ENCODE measurements at places on chromosomes 6 and 20. TPM values are rescaled to one million over a fixed set of nuclear protein-coding genes. Genes with fewer than 3 reads are reported as not detected.

DNA sequence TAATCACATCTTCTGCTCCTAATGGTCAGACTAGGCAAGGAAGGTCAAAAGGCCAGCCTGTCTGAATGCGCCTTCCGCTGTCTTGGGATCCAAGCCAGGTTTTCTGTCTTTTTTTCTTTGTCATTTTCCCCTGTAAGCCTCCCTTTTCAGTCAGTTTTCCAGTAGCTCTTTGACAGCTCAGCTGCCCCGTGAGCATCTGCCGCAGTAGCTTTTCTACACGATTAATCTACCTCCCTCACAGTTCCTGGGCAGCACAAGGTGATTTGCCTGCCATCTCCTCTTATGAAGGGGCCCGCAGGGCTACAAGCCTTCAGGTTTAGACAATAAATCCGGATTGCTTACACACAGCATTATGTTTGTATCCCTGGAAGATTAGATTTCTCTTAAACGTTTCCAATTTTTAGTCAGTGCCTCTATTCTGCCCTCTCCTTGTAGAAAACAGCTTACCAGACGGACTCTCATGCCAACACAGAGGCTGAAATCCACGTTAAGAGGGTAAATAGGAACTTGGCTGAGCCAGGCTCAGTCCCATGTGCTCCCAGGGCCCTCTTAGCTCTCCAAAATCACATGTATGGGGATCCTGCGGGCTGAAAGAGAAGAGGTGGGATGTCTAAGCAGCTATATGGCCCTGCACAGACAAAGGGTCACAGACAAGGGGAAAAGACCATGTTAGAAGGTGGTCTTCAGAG, 77.2 kb downstream of the LY86 start:
- DNase-seq, result no peak
- H3K36me3 ChIP-seq, result no peaks in the 10 kb centered on the region
- H3K27ac ChIP-seq, result no peak overlapping the region
- H3K27me3 ChIP-seq, result no peaks in the 10 kb centered on the region
- peaks cover 20% of the 10 kb centered on the region for H3K4me1 ChIP-seq
- H3K4me3 ChIP-seq, result no peak overlapping the region

- DNase-seq, result no peak
- H3K4me1 ChIP-seq, result no peaks in the 10 kb centered on the region
- H3K27ac ChIP-seq, result no peak overlapping the region
- no peaks in the 10 kb centered on the region for H3K36me3 ChIP-seq
Observed at GRCh38 chr6:137283940-137284810, 65.0 kb upstream of the IFNGR1 start.

GRCh38 chr20:57548177-57549058, 12.5 kb upstream of the PCK1 start:
- H3K4me1 ChIP-seq, result no peaks in the 10 kb centered on the region
- H3K27ac ChIP-seq, result no peak overlapping the region
- no peaks in the 10 kb centered on the region for H3K27me3 ChIP-seq
- H3K4me3 ChIP-seq, result no peak overlapping the region

DNA sequence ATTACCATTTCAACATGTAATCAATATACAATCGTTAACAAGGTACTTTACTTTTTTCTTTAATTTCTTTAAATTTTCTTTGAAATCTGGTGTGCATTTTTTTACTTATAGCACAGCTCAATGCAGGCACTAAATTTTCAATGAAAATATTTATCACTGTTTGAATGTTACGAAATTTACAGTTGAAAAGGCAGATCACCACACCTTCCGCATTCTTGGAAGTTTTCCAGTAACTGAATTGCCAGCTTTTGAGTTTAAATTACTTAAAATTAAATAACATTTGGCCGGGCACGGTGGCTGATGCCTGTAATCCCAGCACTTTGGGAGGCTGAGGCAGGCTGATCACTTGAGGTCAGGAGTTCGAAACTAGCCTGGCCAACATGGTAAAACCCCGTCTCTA, 309.9 kb downstream of the BMP7 start:
- no peaks in the 10 kb centered on the region for H3K36me3 ChIP-seq
- H3K27ac ChIP-seq, result no peak overlapping the region
- no peak for DNase-seq
- H3K27me3 ChIP-seq, result peaks cover 6% of the 10 kb centered on the region
- no peak overlapping the region for H3K4me3 ChIP-seq

DNA sequence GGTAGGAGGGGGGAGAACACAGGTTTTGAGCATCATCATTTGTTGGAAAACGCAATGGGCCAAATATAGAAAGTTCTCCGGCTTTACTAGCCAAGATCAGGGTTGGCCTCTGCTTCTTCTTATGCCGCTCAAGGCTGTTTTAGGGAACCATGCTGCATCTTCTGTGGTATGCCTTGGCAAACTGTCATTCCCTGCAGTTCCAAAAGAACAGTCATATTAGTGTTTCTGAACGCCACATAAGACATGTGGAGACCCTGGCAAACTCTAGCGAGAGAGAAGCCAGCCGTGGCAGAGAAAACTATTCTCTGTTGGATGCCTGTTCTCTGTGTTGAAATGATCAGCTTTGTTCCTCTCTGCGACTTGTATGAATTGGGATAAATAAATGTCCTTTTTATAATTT, 10.8 kb downstream of the ACTR5 start:
- no peaks in the 10 kb centered on the region for H3K4me1 ChIP-seq
- no peak for DNase-seq
- H3K27me3 ChIP-seq, result no peaks in the 10 kb centered on the region

GRCh38 chr6:154230910-154231595, 125.5 kb downstream of the IPCEF1 start:
- no peak overlapping the region for H3K27ac ChIP-seq
- H3K4me1 ChIP-seq, result no peaks in the 10 kb centered on the region
- DNase-seq, result no peak
- no peaks in the 10 kb centered on the region for H3K36me3 ChIP-seq
- H3K4me3 ChIP-seq, result no peak overlapping the region

GRCh38 chr6:30394139-30394538, 49.2 kb downstream of the RPP21 start:
- H3K4me1 ChIP-seq, result no peaks in the 10 kb centered on the region
- H3K4me3 ChIP-seq, result no peak overlapping the region
- no peak for DNase-seq
- no peaks in the 10 kb centered on the region for H3K36me3 ChIP-seq
- no peaks in the 10 kb centered on the region for H3K27me3 ChIP-seq

DNA sequence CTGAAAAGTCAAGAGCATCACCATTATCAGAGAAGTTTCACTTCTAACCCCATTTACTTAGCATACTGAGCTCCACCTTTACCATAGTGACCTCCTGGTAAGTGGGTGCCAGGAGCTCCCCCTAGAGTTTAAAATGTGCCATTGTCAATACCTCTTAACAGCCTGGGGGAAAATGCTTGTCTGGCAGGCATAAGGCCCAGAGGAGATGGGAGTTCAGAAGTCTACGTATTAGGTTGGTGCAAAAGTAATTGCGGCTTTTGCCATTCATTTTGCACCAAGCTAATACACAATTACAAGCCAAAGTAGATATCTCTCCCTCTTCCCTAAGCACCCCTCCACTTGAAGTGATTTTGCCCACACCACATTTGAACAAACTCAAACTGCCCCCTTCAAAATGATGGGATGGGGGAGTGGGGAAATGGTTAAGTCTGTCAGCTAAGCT, 919.0 kb downstream of the KIF16B start:
- H3K27me3 ChIP-seq, result no peaks in the 10 kb centered on the region
- no peak overlapping the region for H3K4me3 ChIP-seq
- no peaks in the 10 kb centered on the region for H3K4me1 ChIP-seq
- H3K36me3 ChIP-seq, result no peaks in the 10 kb centered on the region
- H3K27ac ChIP-seq, result no peak overlapping the region

DNA sequence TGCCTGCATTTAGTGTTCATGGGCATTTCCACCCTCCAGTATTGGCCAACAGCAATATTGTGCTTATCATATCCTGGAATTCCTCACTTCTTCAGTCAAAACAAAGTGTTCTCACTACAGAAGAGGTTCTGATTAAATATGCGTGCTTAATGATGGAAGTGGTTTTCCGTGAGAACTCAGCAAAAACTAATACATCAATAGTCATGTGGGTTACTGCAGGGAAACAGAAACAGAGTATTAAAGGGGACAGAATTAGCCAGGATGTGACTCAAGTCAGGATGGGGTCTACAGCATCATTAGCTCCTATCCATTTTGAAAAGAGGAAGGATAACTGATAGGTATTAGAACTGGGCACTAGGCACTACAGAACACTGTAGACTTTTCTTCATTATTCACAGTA, 384.6 kb downstream of the CDKAL1 start:
- no peaks in the 10 kb centered on the region for H3K36me3 ChIP-seq
- no peak for DNase-seq
- no peaks in the 10 kb centered on the region for H3K4me1 ChIP-seq
- H3K27me3 ChIP-seq, result no peaks in the 10 kb centered on the region
- H3K4me3 ChIP-seq, result no peak overlapping the region
- H3K27ac ChIP-seq, result no peak overlapping the region

DNA sequence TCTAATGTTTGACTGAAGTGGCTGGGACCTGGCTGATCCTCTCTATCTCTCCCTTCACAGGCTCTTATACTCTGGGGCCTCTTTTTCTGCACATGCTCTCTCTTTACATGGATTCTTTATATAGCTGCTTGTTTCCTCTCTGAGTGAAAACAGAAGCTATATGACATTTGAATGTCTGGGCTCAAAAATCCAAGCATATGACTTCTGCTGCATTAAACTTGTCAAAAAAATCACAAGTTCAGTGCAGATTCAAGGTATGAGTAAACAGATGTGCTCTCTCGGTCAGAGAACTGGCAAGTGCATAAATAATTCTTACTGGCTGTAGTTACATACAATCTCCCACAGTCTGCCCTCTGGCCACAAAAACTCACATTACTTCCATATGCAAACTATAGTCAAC, 96.6 kb downstream of the LCA5 start:
- no peak overlapping the region for H3K4me3 ChIP-seq
- H3K27me3 ChIP-seq, result no peaks in the 10 kb centered on the region
- DNase-seq, result no peak
- no peaks in the 10 kb centered on the region for H3K4me1 ChIP-seq

DNA sequence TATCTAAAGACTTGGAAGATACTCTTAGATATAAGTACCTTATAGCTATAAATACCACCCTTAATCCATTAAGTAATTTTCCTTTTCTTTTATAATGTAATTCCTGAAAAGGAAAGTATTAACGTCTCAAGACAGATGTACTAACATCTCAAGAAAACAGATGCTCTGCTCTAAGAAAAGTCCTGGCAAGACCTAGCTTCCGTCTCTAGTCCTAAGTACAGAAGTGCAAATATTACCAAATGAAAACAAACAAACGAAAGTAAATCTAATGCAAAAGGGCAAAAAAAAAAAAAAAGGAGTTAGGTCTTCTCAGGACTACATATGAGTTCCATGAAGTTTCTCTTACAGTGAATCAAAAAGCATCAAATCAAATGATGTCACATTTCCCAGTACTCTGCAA, 106.8 kb upstream of the PDE10A start:
- no peaks in the 10 kb centered on the region for H3K27me3 ChIP-seq
- H3K27ac ChIP-seq, result no peak overlapping the region
- peaks cover 29% of the 10 kb centered on the region for H3K4me1 ChIP-seq
- DNase-seq, result no peak
- H3K4me3 ChIP-seq, result no peak overlapping the region

DNA sequence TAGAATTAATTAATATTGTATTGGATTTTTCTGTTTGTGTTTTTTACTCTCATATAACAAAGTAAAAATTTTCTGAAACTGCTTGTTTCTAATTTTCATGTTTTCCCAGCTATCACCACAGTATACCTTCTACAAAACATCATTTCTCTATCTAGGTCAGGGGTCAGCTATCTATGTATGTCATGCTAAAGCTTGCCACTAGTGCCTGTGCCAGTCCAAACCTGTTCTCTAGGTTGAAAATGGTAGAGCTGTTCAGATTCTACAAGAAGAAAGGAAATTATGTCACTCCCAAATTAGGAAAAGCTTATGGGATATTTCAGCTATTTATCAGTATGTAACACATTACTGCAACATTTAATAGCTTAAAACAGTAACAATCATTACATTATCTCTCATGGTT, 5.8 kb upstream of the ME1 start:
- no peaks in the 10 kb centered on the region for H3K36me3 ChIP-seq
- no peak for DNase-seq
- H3K4me1 ChIP-seq, result no peaks in the 10 kb centered on the region
- no peak overlapping the region for H3K27ac ChIP-seq

GRCh38 chr20:24449026-24449720, 20.3 kb upstream of the SYNDIG1 start:
- H3K4me1 ChIP-seq, result no peaks in the 10 kb centered on the region
- H3K4me3 ChIP-seq, result no peak overlapping the region
- H3K27ac ChIP-seq, result no peak overlapping the region

GRCh38 chr6:128932061-128932460, 49.1 kb downstream of the LAMA2 start:
- H3K36me3 ChIP-seq, result peaks cover 19% of the 10 kb centered on the region
- no peak overlapping the region for H3K27ac ChIP-seq
- no peak for DNase-seq
- H3K4me3 ChIP-seq, result no peak overlapping the region

DNA sequence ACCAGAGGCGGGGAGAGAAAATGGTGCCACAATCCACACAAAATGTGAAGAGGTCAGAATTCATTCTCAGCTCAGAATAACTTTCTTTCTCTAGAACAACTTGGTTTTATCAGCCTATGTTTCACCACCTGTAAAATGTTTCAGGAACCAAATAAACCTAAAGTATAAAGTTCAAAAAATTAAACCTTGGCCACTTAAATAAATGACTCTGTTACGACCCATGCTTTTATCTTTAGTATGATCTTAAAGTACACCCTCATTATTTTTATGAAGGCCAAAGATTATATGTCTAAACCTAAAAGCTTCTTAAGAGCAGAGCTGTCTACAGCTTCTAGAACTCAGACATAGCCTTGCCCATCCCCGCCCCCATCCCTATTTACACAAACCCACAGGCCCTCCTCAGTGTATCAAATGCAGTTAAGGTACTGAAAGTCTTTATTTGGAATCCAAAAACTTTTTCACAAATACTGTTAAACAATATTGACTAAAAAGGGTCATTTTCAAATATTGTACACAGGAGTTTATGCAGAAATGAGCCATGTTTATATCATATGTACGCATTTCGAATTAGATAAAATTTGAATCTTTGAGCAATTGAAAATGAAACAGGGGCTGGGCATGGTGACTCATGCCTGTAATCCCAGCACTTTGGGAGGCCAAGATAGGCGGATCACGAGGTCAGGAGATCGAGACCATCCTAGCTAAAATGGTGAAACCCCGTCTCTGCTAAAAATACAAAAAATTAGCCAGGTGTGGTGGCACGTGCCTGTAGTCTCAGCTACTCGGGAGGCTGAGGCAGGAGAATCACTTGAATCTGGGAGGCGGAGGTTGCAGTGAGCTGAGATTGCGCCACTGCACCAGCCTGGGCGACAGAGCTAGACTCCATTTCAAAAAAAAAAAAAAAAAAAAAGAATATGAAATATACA, 5.7 kb upstream of the NHSL1 start:
- peaks cover 11% of the 10 kb centered on the region for H3K4me1 ChIP-seq
- no peak overlapping the region for H3K27ac ChIP-seq
- H3K36me3 ChIP-seq, result no peaks in the 10 kb centered on the region
- no peak for DNase-seq
- no peaks in the 10 kb centered on the region for H3K27me3 ChIP-seq

TUBB2B gene
- 0.90 TPM for total RNA-seq

LY6G5B gene
- total RNA-seq, result 3.0 TPM

BNIP5 gene
- total RNA-seq, result not detected

MYB gene
- not detected for total RNA-seq

SLC17A2 gene
- not detected for total RNA-seq

LY6G5C gene
- 2.1 TPM for total RNA-seq

ARG1 gene
- total RNA-seq, result 0.37 TPM

CDSN gene
- total RNA-seq, result not detected

ACTR5 gene
- total RNA-seq, result 3.9 TPM
